ENCODE measurements at places on chromosomes 2 and 18. TPM values are rescaled to one million over a fixed set of nuclear protein-coding genes. Genes with fewer than 3 reads are reported as not detected.

Gene IL36B
- polyA plus RNA-seq: not detected

Gene NETO1
- 0.16 TPM for polyA plus RNA-seq

Gene GCKR
- polyA plus RNA-seq: 2.5 TPM

Gene SAG
- not detected for polyA plus RNA-seq

Gene FAM237A
- not detected for polyA plus RNA-seq

Gene RHOB
- polyA plus RNA-seq: 214 TPM

Gene GREB1L
- polyA plus RNA-seq: 23.3 TPM

Gene TMEM247
- not detected for polyA plus RNA-seq

Gene MSTN
- 1.2 TPM for polyA plus RNA-seq

Gene RAB6C
- 0.52 TPM for polyA plus RNA-seq

Gene ASIC4
- 8.9 TPM for polyA plus RNA-seq

Gene MOGAT1
- not detected for polyA plus RNA-seq

Gene SCTR
- polyA plus RNA-seq: not detected

Gene HOXD13
- polyA plus RNA-seq: not detected

Gene ALLC
- not detected for polyA plus RNA-seq

Gene CDK15
- 0.09 TPM for polyA plus RNA-seq

Gene IL18RAP
- not detected for polyA plus RNA-seq
